ENCODE measurements at places on chromosomes 2 and 18. TPM values are rescaled to one million over a fixed set of nuclear protein-coding genes. Genes with fewer than 3 reads are reported as not detected.

The CYS1 gene
- 13.9 TPM for total RNA-seq

DNA sequence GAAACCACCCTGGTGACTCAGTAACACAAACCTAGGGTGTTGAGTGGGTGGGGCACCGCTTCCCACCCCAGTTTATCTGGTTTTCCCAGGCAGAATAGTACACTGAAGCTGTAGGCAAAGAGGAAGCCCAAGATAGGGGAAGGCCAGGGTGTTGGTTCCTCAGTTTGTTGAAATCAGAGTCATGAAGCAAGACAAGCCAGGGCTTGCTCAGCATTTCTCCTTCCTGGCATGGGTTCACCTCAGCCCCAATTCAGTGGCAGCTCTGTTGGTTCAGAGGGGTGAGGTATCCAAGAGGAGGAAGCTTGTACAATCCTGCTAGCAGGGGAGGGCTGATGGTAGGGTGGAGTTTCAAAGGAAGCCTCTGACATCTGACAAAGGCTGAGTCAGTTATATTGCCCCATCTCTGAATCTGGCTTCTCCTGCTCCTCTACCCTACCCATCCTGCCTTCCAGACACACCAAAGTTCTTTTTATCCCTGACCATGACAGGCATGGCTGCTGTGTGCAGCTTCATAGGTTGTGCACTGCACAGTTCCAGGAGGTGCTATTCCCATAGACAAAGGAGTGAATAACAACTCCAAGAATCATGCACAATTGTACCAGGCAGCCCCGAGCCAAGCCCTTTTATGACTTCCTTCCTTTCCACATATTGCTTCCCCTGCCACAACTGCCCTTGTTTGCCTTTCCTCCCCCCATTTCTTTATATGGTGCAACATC, 24.9 kb upstream of the RAB10 start:
- no peak for DNase-seq
- H3K27ac ChIP-seq, result no peak overlapping the region
- no peaks in the 10 kb centered on the region for H3K36me3 ChIP-seq
- H3K4me1 ChIP-seq, result no peaks in the 10 kb centered on the region
- H3K4me3 ChIP-seq, result no peak overlapping the region
- no peaks in the 10 kb centered on the region for H3K27me3 ChIP-seq

The HPCAL1 gene
- total RNA-seq, result 21.4 TPM

The STAT4 gene
- 7.7 TPM for total RNA-seq

GRCh38 chr2:40304340-40304739, 147.6 kb downstream of the SLC8A1 start:
- no peaks in the 10 kb centered on the region for H3K27me3 ChIP-seq
- H3K4me1 ChIP-seq, result no peaks in the 10 kb centered on the region
- peak; percentile 71 for DNase-seq
- H3K36me3 ChIP-seq, result no peaks in the 10 kb centered on the region
- H3K27ac ChIP-seq, result no peak overlapping the region

DNA sequence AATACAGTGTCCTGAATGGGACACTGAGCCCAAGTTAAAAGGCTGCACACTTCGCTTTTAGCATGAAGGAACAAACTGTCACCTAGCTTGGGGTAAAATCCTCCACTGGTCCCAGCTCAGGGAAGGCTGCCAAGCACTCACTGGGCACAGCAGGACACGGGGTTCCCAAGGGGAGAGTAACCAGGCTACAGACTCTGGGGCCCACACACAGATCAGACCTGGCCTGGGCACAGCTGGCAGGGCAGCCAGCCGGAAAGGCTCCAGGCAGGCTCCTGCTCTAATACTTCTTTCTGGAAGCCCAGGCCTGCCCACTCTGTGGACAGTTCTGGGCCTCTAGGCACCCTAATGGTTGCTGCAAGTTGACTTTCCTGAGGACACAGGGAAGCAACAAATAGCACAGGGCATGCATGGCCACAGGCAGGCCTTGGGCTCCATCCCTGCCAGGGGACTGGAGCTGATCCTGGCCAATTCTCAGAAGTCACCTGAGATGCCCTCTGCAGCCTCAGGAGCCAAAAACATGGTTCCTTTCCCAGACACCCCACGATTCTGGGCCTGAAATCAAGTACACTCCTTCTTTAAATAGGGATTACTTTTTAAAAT, 18.7 kb upstream of the SULT1C3 start:
- H3K27me3 ChIP-seq, result no peaks in the 10 kb centered on the region
- DNase-seq, result peak; percentile 49
- no peaks in the 10 kb centered on the region for H3K36me3 ChIP-seq
- H3K4me1 ChIP-seq, result no peaks in the 10 kb centered on the region
- H3K4me3 ChIP-seq, result no peak overlapping the region

DNA sequence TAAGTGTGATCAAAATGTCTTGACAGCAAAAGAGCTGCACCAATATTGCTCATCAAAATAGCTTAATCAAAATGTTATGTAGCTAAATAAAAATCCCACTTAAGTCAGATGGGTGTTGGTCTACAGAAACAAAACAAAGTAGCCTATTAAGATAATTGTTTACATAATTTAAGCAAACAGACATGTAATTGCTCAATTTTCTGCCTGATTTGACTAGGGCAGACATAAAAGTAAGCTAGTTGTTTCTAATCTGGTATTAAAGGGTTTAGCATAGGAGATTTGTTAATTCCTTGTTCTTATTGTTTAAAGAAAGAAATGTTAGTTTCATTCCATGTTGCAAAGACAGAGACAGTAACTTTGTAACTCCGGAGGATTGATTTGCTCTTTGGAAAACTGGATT, 11.5 kb upstream of the FEZ2 start:
- H3K4me3 ChIP-seq, result no peak overlapping the region
- H3K27me3 ChIP-seq, result no peaks in the 10 kb centered on the region
- no peak overlapping the region for H3K27ac ChIP-seq
- H3K4me1 ChIP-seq, result no peaks in the 10 kb centered on the region
- no peaks in the 10 kb centered on the region for H3K36me3 ChIP-seq

All from aorta (tissue), 5 donors.